Stimulated activated naive CD4-positive, alpha-beta T cell treated with Interleukin-2 at 50 U/mL for 16 hours (primary cell): ENCODE measurements at places on chromosomes 7 and 10.
A peak's percentile ranks its signal among the peaks of the same experiment; 100 is the strongest.

DNA sequence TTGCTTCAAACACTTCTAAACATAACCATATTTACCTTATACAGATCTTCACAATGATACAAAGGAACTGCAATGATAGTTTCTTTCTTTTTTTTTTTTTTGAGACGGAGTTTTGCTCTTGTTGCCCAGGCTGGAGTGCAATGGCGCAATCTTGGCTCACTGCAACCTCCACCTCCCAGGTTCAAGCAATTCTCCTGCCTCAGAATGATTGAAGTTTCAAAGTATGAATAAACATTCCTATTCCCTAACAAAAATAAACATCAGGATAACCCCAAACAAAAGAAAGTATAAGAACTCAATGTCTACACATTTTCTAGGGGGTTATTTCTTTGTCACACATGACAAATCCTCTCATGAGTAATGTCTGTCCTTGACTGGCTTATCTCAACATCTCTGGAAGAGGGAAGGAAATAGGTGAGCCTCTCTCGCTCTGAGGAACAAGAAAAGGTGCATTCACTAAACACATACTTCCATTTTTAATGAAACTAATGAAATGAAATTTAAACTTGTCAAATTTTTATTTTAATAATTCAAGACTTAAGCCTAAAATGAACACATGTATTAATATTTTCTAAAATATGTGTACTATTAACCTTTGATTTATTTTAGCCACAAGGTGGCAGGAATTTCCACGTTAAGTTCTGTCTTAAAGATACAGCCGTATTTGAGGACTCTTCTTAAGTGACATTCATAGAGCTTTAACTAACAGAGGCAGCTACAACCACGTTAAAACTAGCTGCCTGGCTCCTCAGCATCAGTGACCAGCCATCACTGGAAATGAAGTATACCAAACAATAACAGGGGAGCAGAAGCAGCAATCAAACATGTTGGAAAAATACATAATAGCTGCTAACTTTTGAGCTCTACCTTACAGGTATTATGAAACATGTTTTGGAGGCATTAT lies 58.3 kb downstream of the MALSU1 start:
- DNase-seq = no peak

DNA sequence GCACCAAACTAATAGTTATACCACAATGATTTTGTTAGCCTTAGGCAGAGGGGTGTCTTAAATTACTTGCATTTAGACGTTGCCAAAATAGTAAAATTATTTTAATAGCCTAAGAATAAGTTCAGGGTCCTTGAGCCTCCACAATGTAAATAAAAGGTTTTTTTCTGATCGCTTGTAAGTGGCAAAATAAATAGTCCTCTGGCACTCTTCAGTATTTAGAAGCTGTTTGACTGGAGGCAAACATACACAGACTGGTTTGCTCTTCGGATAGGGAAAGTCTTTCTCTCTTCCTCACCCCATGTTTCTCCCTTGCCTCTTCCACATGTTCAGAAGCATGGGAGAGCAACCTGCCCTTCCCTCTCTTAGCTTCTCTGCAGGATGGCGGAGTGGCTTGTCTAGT lies 49.5 kb upstream of the FAM180A start:
- no peak for DNase-seq

DNA sequence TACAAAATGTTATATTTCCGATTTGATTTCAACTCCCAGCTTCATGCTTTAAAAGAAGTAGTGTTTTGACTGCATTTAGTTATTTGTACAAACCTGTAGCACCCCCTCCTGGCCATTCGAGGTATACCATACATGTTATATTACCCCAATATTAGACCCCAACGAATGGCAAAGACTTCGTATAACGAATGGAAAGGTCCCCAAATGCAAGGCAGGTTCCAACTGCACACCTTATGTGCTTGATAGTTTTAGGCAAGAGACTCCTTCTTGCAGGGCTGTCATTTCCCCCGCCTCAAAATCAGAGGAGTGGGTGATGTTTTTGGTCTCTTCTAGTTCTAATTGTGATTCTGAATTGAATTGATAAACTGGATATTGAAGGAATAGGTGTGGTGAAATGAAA lies 101.1 kb upstream of the TARP start:
- peak; percentile 40 for DNase-seq

DNA sequence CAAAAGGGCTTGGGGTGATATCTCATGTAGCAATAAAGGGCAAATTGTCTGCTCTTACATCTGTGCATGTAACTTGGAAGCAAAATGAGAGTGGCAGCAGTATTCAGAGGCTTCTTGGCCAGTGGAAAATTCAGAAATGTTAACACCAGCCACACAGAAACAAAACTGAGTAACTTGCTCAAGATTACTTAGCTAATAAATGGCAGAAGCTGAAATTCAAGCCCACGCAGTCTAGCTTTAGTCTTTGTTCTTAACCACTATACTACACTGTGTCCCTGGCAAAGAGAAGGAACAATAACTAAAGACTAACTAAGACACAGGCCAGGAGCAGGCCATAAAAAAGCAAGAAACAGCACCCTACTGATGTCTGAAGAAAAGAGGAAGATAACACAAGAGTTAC lies 185.9 kb upstream of the ASAH2 start:
- no peak for DNase-seq

- DNase-seq = no peak
These were observed 56.0 kb downstream of the UBE2H start for GRCh38 chr7:129896568-129897382.

DNA sequence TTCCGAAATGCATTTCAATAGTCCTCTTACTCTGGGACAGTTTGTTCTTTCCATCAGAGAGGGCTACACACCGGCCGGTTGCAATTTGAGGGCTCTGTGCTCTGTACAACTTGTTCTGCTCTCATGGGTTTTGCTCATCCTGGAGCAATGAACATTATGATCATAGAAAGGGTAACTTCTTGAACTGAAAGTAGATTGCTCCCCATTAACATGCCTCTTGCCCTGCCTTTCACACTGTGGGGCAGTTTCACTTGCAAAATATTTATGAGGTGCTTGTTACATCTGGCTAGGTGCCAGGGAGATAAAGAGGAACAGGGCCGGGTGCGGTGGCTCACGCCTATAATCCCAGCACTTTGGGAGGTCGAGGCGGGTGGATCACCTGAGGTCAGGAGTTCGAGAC lies 97.3 kb upstream of the MPP7 start:
- DNase-seq = no peak

GRCh38 chr7:40986351-40986873 lies 716.5 kb downstream of the INHBA start:
- no peak for DNase-seq

DNA sequence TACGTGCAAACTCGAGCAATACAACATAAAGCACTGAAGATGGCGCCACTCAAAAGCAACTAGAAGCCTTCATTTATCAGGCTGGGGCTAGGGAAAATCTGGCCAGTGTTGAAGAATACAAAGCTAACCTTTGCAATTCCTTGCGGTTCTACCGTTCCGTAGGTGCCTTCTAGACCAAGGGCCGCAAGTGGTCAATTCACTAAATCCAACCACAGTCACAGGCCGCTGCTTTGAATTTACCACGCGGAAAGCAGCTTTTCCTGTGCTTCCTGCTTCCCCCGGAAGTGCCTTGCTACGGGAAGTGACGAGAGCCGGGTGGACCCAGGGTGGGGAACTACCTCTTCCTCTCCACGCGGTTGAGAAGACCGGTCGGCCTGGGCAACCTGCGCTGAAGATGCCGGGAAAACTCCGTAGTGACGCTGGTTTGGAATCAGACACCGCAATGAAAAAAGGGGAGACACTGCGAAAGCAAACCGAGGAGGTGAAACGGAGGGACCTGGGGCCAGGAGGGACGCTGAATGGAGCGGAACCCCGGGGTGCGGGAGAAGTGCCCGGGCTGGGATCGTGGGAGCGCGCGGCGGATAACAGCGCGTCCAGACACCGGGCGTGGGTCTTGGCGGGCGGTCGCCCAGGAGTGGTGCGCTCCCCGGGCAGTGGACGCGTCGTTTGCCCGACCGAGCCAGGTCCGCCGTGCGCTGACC lies at the start of gene DDX21:
TSS of gene DDX21 (plus strand) at position 339 of the 701 bp plus-strand sequence. CDS start at position 395, 56 bp downstream.
- DNase-seq = peak; percentile 91

DNA sequence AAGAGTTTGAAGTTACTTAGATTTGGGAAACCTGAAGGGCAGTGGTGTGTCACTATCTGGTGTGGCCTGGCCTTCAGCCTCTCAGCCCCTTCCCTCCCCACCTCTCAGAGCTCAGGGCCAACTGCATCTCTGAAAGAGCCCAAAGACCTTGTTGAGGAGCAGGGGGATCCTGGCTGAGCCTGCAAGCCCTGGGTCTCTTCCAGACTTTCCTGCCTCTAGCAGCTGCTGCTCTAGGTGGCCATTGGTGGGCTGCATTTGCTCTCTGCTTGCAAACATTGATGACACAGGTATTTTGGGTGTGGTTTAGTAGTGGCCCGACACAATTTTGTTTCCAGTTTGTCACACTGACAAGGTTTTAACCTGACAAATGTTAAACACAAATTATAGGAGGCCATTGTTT lies 3.1 kb upstream of the UPP1 start:
- DNase-seq = no peak
